ENCODE measurements at places on chromosomes 3 and 15.

DNA sequence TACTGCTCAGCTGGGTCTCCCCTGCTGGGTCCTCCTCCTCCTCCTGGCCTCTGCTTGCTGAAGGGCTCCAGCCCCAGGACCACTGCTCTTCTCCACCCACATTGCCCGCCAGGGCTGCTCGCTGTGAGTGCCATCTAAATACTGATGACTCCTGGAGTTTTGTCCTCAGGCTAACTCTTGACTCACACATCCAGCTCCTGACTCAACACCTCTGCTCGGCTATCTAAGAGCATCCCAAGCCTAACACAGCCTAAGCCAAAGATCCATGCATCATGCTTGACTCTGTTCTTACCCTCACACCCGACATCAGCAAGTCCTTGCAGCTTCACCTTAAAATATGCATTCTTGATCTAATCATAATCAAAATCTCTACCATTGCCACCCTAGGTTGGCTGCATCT is 260.2 kb downstream of the KLF13 start:
- no peak overlapping the region for H3K27ac ChIP-seq
- H3K27me3 ChIP-seq, result peaks cover 22% of the 10 kb centered on the region
- no peak for DNase-seq
- H3K4me3 ChIP-seq, result no peak overlapping the region
- peaks cover 10% of the 10 kb centered on the region for H3K36me3 ChIP-seq

DNA sequence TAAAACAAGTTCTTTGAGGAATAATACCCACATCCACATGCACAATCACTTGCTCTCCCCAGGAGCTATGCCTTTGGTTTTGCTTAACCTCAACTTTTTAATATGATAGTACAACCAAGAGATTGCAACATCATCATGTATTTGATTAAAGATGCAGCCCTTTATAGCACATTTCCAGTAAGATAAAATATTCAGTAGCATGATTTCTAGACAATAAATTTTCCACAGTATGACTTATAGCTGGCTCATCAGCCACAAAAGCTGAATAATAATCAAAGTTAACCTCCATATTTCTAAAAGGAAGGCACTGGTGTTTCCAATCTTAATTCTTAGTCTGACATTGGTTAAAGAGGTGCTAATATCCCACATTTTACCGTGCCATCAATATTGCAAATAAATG is 622.5 kb downstream of the TBL1XR1 start:
- H3K27me3 ChIP-seq, result no peaks in the 10 kb centered on the region
- H3K4me3 ChIP-seq, result no peak overlapping the region
- H3K27ac ChIP-seq, result no peak overlapping the region
- no peaks in the 10 kb centered on the region for H3K36me3 ChIP-seq
- DNase-seq, result no peak
- no peaks in the 10 kb centered on the region for H3K4me1 ChIP-seq

DNA sequence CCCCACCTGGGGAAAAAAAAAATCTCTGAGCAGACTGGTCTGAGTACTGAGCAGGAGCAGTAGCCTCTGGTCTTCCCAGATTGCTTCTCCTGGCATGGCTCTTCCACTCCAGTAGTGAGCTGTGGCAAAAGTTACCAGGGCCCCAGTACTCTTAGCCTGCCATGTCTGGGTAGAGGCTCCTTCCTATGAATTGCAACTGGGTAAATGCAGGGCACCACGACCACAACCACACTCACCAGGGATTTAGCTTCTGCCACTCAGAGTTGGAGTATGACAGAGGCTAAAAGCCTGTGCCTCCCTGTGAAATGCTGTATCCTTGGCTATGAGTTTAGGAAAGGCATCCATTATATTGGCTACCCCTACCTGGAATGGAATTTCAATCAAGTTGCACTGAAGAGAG is 67.9 kb upstream of the CCDC54 start:
- H3K27ac ChIP-seq, result no peak overlapping the region
- DNase-seq, result no peak
- no peak overlapping the region for H3K4me3 ChIP-seq

GRCh38 chr3:14623569-14624051 is 28.0 kb upstream of the CCDC174 start:
- peaks cover 31% of the 10 kb centered on the region for H3K27me3 ChIP-seq
- H3K4me1 ChIP-seq, result no peaks in the 10 kb centered on the region
- peaks cover 7% of the 10 kb centered on the region for H3K36me3 ChIP-seq
- H3K27ac ChIP-seq, result no peak overlapping the region
- no peak for DNase-seq

- no peak overlapping the region for H3K4me3 ChIP-seq
- no peak for DNase-seq
- peaks cover 6% of the 10 kb centered on the region for H3K4me1 ChIP-seq
Measured at GRCh38 chr3:13687517-13687943, 138.6 kb downstream of the FBLN2 start.

- no peaks in the 10 kb centered on the region for H3K36me3 ChIP-seq
- no peaks in the 10 kb centered on the region for H3K4me1 ChIP-seq
- peaks cover 16% of the 10 kb centered on the region for H3K27me3 ChIP-seq
- no peak for DNase-seq
- no peak overlapping the region for H3K4me3 ChIP-seq
Measured at GRCh38 chr3:140160553-140160952, 225.6 kb downstream of the CLSTN2 start.

DNA sequence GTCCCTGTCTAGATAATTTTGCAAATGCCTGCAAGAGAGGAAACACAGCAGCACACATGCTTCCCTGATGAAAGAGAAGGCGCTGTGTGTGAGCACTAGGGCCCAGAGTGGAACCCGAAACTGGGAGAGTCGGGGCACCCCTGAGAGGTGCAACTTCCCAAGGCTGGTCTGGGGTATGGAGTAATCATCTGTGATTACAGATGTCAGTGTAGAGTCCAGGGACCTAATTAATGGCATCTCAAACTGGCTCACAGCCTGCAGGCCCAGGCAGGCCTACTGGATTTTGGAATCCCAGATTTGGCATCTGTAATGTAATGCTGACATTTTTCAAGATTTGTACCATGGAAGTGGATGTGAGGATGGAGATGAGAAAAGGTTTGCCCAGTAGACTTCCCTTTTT is 29.4 kb downstream of the PGPEP1L start:
- no peak overlapping the region for H3K27ac ChIP-seq
- no peaks in the 10 kb centered on the region for H3K36me3 ChIP-seq
- no peaks in the 10 kb centered on the region for H3K27me3 ChIP-seq
- H3K4me1 ChIP-seq, result no peaks in the 10 kb centered on the region

DNA sequence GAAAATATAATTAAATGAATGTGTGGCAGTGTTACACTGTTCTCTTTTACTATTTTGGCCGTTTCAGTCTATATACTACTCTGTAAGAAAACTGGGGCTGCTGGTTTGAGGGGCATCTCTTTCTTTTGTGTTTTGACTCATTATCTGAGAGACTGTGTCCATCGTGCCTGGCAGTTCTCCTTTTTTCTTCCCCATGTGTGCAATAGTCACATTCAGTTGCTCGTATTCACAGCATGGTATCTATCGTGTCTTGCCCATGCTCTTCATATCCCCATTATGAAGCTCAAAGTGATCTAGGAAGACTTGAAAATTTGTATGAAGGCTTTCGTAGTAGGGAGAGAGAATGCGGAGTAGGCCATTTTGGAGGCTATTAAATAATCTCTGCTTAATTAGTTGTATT is 29.8 kb upstream of the FAH start:
- H3K27me3 ChIP-seq, result no peaks in the 10 kb centered on the region
- peaks cover 11% of the 10 kb centered on the region for H3K36me3 ChIP-seq
- no peak overlapping the region for H3K27ac ChIP-seq
- H3K4me1 ChIP-seq, result peaks cover 11% of the 10 kb centered on the region

DNA sequence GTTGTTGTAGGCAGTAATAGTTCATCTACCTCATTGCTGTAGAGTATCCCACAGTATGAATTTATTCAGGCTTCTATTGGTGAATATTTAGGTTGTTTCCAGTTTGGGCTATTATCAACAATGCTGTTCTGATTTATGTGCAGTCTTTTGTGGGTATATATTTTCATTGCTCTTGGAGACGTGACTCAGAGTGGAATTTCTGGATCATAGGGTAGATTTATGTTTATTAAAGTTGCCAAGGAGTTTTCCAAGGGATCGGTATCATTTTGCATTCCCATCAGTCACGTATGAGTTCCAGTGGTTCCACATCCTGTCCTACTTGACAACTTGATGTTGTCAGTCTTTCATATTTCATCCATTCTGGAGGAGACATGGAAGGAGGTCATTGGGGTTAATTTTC is 8.4 kb upstream of the HRH1 start:
- H3K4me1 ChIP-seq, result peaks cover 20% of the 10 kb centered on the region
- no peak for DNase-seq
- H3K36me3 ChIP-seq, result no peaks in the 10 kb centered on the region
- H3K27ac ChIP-seq, result no peak overlapping the region

DNA sequence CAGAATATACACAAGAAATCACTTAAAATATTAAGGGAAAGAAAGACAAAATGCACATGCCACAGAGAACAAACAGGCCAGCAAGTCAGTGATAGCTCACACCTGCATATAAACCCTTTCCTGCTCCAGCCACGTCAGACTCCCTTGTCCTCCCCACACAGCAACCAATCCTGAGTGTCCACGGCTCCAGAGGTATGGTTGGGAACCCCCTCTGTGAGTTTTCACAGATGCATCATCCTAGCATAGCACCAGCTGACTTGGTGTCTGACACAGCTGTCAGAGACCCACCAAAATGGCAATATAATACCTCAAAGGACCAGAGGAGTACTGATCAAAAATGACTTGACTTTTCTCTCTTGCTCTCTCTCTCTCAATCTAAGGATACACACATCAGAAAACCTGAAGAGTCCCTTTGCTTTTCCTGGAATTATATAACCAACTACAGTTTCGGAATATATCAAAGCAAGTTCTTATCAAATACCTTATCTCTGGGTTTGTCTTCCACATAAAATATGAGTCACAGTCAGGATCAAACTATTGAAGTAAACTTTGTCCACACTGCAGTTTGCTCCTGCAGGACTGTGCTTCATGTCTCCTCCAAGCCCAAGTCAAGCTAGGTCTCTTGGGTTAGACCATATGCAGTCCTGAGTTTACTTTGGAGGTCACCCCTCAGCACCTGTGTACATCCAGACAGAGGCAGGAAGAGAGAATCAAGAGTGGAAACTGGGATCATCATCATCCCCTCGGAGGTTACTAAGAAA is 187.1 kb upstream of the THBS1 start:
- no peaks in the 10 kb centered on the region for H3K4me1 ChIP-seq
- DNase-seq, result no peak
- no peaks in the 10 kb centered on the region for H3K36me3 ChIP-seq
- H3K4me3 ChIP-seq, result no peak overlapping the region
- H3K27me3 ChIP-seq, result no peaks in the 10 kb centered on the region

DNA sequence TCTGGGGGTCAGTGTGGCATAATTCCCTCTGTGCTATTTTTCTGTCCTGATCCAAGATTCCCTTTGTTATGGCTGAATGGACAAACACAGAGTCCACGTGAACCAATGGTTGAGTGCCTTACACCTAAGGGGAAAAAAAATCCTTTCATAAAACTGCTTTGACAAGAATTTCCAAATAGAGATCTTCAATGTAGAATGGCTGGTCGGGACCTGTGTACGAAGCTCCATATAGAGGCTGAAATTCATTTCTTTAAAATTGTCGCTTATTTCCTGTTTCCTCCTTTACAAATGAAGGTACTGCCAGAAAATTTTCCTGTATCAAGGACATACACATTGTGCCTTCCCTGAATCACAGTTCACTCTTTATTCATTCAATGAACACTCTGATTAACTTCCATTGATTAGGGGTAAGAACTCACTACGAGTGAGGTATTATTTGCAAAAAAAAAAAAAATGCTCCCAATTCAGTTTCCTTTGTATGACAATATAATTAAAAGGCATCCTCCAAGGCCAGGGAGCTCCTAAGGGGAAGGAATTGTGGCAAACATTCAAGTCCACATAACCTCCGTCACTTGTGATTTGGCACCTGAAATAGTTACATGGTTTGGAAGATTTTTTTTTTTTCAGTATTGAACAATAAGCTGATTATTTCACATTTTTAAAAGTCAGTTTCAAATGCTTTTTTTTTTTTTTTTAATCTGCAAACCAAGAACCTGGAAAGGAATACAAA is 293.8 kb downstream of the MEX3B start:
- no peak for DNase-seq
- no peak overlapping the region for H3K4me3 ChIP-seq
- no peak overlapping the region for H3K27ac ChIP-seq
- H3K4me1 ChIP-seq, result no peaks in the 10 kb centered on the region

DNA sequence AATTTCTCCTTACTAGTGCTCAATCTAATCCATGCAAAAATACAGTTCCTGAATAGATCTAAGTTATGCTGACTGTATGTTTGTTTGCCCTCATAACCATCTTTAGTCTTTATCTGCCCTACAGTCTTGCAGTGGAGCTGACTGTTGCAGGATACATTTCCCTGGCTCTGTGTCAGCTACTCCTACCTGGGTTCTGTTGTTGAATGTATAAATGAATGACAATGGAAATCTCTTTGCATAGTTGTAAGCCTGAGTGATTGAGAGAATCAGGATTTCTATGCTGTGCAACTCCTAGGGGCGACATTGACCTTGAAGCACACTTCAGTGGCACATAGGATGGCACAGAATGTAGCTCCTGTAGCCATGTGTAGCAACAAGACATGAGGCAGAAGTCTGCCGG is 16.0 kb upstream of the ZBBX start:
- H3K27me3 ChIP-seq, result peaks cover 9% of the 10 kb centered on the region
- no peak overlapping the region for H3K27ac ChIP-seq
- no peak for DNase-seq
- H3K36me3 ChIP-seq, result no peaks in the 10 kb centered on the region
- H3K4me1 ChIP-seq, result no peaks in the 10 kb centered on the region
- no peak overlapping the region for H3K4me3 ChIP-seq

DNA sequence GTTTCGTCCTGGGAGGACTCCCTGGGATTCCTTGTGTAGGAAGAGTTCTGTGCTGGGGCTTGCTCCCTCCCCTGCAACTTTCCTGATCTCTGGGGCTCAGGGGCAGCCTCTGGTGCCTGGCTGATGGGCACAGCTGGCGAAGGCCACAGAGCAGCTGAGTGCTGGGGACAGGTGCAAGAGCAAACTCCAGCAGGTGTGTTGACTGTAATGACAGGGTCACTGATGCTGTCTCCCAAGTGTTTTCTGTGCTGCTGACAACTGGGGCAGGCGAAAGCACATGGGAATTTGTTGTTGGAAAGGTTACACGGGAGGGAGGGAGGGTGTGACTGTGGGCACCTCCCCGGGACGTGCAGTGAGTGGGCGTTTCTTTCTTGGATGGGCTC is 21.6 kb downstream of the CPN2 start:
- H3K4me1 ChIP-seq, result peaks cover 8% of the 10 kb centered on the region
- no peaks in the 10 kb centered on the region for H3K36me3 ChIP-seq
- H3K4me3 ChIP-seq, result no peak overlapping the region
- H3K27ac ChIP-seq, result no peak overlapping the region
- DNase-seq, result no peak
- peaks cover 35% of the 10 kb centered on the region for H3K27me3 ChIP-seq

DNA sequence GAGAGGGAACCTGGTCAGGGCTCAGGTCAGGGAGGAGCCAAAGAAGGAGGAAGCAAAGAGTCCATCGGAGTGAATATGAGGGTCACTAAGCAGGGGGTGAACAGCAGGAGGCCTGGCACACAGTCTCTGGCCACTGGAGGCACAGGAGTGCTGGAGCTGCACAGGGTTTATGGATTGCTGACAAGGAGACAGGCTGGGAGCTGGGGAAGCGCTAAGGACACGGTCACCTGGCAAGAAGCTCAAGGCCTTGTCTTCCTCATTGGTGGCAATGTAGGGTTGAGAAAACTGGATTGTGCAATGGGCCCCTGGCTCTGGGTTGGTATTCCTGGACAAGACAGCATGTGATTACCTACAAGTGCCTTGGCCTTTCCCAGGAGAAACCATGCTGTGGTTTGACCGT is 5.8 kb upstream of the CAMP start:
- no peaks in the 10 kb centered on the region for H3K36me3 ChIP-seq
- H3K4me3 ChIP-seq, result no peak overlapping the region
- H3K27ac ChIP-seq, result no peak overlapping the region
- DNase-seq, result no peak

- no peak for DNase-seq
- no peaks in the 10 kb centered on the region for H3K4me1 ChIP-seq
- H3K4me3 ChIP-seq, result no peak overlapping the region
- H3K36me3 ChIP-seq, result no peaks in the 10 kb centered on the region
- no peak overlapping the region for H3K27ac ChIP-seq
Measured at GRCh38 chr3:63228677-63229076, 49.4 kb upstream of the SYNPR start.
